ENCODE measurements at places on chromosomes 6 and 20.

DNA sequence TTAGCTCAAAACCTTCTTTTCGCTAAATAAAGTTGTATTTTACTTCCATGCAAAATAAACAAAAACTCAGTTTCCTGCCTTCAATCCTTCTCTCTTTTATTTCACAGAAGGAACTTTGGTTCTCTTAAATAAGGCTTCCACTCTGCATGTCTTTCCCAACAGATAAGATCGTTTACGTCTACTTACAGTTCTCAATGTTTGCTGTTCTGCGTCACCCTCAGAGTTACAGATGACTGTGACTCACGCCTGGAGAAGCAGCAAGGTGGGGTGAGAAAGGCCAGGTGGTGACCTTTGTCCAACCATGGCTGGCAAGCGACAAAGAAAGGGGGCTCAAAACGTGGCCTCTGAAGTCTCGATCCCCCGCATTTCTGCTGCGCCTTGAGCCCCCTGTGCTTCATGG is 51.4 kb upstream of the RPS6KA2 start:
- no peak for DNase-seq

GRCh38 chr6:82818727-82819126 is 246.9 kb downstream of the UBE3D start:
- DNase-seq = peak; percentile 14

- no peak for DNase-seq
These were observed 7.4 kb downstream of the LY86 start for GRCh38 chr6:6595952-6596351.

DNA sequence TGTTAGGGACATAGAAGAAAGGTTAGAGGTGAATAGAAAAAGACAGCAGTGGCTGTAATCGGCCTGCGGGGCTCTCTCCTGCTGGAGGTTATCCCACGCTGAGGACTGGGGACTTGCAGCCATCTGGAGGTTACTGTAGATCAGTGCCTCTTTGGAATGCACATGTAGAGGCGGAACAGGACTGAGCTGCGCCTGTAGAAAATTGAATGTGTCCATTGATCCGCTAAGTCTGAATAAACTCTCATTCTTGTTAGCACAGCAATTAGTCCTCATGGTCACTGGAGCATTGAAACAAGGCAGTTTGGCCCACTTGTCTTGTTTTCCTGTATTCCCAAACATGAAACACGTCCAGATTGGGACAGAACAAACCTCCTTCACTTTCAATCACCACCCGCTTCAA is 46.3 kb upstream of the F13A1 start:
- DNase-seq = no peak

DNA sequence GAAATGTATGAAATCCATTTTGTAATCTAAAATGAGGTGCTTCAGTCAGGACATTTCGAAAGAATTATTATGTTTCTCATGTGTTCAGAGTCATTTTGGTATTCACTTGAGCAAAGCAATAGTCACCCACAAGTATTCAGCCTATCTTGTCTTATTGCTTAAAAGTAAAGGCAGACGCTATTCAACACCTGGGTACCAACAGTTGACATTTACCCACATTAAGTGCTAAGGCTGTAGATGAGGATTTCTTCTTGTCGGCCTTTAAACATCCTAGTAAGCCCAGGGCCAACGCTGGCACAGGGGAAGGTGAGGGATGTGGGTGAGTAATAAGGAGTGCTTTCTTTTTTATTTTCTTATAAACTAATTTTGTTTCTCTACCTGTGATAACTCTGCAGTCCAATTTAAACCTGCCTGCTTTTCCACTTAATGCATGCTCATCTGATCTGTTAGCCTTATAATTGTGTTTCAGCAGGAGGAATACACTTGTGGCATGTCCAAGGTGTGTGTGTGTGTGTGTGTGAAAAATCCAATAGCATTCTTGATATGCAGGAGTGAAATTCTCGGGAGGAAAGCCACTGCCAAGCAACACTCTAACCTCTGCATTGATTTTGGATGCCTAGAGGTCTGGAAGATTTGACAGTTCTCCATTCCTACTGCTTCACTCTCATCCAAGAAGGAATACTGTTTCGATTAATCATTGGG is 252.0 kb downstream of the SOX4 start:
- no peak for DNase-seq

- no peak for DNase-seq
These were observed 42.9 kb upstream of the FAM83D start for GRCh38 chr20:38883081-38883980.

DNA sequence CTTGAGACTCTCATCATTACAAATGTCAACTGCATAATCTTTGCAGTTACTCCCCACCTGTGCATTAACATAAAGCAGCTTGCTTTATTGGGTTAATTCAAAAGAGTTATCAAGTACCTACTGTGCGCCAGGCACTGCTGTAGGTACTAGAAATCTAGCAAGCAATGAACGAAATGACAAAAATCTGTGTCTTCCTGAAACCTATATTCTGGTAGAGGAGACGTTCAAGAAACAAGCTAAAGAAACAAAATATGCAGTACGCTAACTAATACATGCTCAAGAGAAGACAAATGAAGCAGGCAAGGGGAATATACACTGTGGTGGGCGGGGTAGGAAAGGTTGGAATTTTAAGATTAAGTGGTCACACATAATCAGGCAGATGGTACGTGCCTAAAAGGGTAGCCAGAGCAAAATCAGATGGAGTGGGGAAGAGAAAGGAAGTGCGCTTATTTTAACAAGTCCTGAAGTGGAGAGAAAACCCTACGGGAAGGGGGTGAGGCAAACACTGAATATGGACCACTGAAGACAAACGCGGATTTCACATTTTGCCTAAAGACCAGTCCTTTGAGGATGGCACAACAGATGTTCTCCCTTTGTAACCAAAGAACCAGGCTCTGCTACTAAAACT is 1.2 kb downstream of the ELOVL2 start:
- DNase-seq = no peak

DNA sequence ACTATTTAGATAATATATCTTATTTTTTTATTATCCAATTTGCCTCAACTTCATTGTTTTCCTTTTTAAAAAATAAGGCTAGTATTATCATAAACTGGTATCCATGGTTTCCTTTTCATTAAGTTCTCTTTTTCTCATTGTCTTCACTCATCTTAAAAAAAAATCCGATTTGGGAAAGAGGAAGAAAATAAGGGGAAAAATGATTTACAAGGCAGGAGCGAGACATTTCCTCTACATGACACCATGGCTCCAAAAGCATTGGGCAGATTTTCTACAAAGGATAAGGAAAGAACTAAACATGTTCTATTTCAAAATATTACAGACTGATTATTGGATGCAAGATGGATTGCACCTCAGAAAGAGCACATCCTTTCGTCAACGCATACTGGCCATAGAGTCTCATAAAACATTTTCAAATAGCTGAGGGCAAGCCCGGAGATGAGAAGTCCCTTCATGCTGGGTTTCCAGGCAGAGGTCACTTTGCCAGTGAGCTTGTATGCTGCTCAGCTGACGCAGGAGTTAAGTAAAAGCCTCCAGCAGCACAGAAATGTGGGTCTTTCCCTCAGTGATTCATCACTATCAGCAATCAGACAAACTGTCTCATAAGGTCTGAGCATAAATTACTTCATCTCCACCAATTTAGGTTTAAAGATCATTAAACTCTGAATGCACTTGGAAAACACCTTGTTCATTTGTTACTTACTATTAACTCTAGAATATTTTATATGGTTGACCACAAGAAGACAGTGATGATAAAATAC is 129.0 kb upstream of the TNFAIP3 start:
- no peak for DNase-seq

- no peak for DNase-seq
These were observed 218.6 kb upstream of the RUNX2 start for GRCh38 chr6:45109551-45109950.

DNA sequence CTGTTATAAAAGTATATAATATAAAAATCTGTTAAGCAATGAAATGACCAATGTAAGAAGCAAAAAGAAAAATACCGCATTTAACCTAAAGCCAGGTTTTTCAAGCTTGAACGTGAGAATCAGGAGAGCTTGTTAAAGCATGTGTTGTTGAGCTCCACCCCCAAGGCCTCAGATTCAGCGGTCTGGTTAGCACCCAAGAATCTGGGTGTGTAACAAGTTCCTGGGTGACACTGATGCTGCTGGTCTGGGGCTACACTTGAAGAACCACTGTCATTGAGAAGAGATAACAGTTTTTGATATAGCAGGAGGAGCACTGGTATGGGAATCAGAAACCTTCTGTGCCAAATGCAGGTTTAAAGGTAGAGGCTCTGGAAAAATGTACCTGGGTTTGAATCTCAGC is 154.0 kb downstream of the ID4 start:
- DNase-seq = no peak

GRCh38 chr20:3239026-3239866 is at the start of gene SLC4A11:
SLC4A11 (minus strand) TSS chr20:3239190; CDS start chr20:3239137, 53 bp downstream.
- peak; percentile 83 for DNase-seq

GRCh38 chr6:89944181-89944755 is 50.0 kb downstream of the GJA10 start:
- no peak for DNase-seq

DNA sequence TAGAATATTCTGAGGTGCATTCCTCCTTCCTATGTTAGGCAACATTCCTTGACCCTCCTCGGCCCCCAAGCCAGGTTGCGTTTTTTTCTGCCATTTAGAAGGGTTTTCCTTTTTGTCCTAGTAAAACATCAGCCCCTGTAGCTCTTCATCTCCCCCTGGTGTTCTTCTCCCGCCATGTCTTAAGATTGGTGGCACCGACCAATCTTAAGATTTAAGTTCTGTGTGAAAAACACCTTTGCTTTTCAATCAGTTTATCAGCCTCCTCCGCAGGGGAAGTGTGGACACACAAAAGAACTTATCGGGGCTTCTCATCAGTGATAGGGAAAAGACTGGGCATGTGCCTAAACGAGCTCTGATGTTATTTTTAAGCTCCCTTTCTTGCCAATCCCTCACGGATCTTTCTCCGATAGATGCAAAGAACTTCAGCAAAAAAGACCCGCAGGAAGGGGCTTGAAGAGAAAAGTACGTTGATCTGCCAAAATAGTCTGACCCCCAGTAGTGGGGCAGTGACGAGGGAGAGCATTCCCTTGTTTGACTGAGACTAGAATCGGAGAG is 719 bp upstream of the EDN1 start:
- peak; percentile 67 for DNase-seq

DNA sequence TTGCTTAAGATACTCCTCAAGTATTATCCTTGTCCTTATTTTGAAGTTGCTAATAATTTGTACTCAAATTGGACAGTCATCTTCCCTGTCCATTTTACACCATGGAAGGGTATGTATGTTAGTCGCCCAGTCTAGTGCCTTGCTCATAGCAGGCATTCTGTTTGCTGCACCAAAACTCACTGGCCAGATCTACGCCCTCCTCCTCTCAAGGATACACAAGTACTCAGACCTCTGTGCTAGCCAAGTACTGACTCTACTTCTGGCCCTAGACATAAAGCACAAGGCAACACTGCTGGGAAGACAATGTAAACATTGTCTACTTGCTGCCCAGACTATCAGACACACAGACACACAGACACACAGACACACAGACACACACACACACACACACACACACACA is 57.7 kb downstream of the DNAAF9 start:
- DNase-seq = no peak

DNA sequence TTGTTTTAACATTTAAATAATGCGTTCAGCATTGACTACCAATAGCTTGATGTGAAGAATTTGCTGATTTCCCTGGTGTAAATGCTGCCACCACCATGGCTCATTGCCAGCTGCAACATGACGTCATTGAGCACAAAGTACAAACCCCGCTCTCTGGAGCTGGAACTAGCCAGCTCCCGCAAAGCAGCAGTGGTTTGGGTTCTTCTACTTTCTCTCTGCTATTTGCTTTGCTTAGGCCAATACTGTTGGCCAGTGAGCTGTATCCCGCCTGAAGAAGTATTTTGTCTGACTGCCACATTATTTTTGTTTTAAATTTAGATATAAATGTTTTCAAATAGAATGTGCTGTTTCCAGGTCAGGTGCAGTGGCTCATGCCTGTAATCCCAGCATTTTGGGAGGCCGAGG is 47.4 kb upstream of the KIF13A start:
- DNase-seq = no peak

DNA sequence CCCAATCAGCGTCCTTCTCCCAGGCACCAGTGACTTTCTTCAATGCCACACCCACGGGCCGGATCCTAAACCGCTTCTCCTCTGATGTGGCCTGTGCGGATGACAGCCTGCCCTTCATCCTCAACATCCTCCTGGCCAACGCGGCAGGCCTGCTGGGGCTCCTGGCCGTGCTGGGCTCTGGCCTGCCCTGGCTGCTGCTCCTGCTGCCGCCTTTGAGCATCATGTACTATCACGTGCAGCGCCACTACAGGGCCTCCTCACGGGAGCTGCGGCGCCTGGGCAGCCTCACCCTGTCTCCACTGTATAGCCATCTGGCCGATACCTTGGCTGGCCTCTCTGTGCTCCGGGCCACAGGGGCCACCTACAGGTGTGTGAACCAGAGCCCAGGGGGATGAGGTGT is 9.8 kb downstream of the DLK2 start:
- no peak for DNase-seq

- no peak for DNase-seq
These were observed 29.1 kb downstream of the MRAP2 start for GRCh38 chr6:84062519-84063154.

GRCh38 chr6:163146036-163146435 is 268.5 kb upstream of the QKI start:
- peak; percentile 71 for DNase-seq

DNA sequence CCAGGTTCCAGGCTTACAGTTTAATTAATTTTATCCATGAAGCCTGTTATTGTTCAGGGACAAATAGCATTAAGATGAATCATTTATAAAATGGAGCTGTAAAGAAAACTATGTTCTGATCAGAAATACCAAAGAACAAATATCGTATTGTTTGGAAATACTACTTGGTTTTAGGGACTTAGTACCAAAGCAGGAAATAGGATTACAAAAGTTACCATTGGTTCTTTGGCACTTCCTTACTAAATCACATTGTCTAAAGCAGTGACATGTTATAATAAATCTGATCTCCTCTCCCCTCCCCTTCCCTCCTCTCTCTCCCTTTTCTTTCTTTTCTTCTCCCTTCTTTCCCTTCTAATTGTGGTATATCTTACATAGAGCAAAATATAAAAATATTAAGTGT is 29.6 kb downstream of the CRYBG1 start:
- no peak for DNase-seq

DNA sequence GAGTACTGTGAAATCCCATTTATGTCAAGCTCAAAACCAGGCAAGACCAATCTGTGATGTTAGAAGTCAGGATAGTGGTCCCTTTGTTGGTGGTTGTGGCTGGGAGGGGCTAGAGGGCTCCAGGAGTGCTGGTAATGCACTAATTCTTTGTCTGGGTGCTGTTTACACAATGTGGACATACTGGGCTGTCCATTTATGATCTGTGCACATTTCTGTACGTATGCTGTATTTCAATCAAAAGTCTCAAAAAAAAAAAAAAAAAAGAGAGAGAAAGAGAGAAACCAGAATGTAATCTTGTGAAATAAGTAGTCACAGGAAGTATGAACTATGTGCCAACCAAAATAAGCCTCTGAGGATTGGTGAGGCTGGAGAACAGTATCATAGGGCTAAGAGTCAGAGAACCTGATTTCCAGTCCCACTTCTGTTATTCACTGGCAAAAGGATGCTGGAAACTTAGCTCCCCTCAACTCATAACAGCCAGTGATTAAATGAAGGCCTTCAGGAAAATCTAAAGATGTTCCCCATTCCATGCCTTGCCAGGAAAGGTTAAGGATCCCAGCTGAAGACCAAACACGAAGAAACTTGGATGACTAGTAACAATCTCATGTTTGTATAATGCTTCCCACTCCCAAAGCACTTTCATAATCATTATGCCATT is 19.6 kb upstream of the TRAM2 start:
- peak; percentile 67 for DNase-seq

All from AG08395 (cell line).